ENCODE measurements at places on chromosomes 4 and X.

DNA sequence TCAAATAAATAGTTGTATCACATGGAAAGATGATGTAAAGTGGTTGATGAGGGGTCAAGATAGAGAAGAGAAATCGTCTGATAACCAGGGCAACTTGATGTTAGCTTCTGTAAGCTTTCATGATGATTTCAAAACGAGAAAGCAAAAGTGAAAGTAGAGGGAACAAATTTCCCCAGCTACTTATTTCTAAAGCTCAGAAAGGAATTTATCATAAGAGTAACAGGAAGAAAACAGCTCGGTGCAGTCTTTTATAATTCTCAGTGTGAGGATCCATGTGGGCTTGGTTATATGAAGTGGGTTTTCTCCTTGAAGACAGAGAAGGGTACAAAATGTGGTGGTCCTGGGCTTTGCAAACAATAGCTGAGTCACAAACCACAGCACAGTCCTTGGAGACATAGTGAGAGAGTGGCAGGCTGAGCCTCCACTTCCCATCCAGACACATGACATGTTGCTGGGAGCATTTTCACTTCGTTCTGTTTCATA, 32.1 kb upstream of the GLRA2 start:
- DNase-seq: no peak

DNA sequence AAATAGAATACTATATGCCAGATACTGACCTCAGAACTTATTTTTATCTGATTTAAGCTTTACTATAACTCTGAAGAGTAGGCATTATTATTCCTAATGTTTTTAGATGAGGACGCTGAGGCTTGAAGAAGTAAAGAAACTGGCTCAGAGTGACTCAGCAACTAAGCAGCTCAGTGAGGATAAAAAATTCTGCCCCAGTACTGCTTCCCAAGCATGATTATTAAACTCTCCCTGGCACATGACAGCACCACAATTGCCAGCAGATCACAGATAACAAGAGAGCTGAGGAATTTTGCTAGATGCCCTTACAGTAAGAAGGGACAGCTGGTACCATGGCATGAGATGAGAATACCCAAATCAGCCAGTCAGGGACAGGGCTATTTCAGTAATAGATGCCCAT, 219.4 kb downstream of the NKX6-1 start:
- DNase-seq: no peak

GRCh38 chrX:68644861-68645260, 2.6 kb upstream of the STARD8 start:
- DNase-seq: no peak

- DNase-seq: no peak
Observed at GRCh38 chr4:25818371-25818871, 44.4 kb downstream of the SEL1L3 start.

DNA sequence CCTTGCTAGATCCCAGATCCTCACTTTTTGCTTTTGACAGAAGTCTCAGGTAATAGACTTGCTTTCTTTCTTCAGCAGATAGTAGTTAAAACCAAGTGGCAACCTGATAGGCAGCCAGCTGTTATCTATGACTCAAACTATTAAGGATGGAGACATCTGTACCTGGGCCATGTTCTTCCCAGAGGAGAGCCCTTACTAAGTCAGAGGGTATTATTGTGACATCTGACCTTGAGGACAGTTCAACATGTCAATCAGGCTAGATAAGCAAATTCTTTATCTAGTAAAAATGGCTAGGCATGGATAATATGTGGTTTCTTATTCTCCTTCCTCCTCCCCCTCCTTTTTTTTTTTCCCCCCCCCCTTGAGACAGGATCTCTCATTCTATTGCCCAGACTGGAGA, 39.2 kb downstream of the TRIM2 start:
- DNase-seq: no peak

DNA sequence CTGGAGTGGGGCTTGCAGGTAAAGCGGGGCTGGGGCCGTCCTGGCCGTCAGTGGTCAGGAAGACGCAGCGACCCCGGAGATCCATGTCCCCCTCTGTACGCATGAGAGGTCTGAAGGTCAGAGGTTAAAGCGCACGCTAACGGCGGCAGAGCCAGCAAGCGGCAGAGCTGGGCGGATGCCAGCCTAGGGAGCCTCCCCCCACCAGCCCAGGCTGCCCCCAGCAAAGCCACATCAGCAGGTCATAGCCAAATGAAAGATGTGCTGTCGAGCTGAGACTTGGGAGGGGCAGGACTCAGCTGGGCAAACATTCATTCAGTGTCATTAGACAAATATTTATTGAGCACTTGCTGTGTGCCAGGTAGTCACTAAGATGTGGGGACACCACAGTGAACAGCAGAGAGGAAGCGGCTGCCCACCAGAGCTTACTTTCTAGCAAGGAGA, 593 bp upstream of the JAKMIP1 start:
- DNase-seq: no peak

GRCh38 chrX:136630881-136631280, 17.1 kb upstream of the CD40LG start:
- no peak for DNase-seq

DNA sequence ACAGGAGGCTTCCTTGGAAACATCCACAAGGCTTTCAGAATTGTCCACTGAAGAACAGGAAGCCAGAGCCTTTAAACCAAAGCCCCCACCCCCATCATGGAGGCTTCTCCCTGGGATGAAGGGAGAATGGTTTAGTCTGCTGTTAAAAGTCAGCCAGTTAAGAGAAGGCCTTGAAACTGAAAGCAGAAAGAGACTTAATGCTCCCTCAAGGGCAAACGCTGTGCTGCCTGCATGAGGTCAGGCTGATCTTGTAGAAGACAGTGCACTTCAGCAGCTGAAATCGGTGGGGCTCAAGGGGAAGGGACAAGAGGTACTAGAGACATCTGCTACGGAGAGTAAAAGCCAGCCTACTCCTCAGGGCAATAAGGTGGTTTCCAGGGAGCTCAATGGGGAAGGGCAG, 69.0 kb downstream of the HPRT1 start:
- DNase-seq: no peak

- DNase-seq: no peak
Observed at GRCh38 chr4:85482010-85482738, 7.2 kb downstream of the ARHGAP24 start.

DNA sequence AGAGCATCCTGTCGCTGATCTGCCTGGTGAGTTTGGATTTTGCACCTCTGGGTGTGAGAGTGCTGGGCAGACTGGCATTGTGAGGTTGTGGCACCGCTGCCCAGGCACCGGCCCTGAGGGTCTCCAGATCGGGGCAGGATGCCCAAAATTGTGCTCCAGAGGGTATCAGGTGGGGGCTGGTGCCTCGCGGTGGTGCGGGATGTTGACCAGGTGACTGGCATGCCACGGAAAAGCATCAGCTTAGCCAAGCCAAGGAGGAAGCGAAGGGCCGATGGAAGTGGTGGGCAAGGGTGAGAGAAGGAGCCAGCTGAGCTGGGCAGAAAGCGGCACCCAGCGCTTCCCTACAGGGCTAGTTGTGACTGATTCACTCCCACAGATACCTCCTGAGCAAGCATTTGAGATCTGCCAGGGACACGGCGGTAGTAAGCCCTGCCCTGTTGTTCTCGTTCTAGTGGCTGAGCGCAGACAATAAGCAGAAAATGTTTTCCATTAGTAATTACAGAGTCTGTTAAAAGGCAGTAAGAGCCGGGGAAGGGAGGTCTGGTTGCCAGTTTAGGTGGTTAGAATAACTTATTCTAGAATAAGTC, 809 bp downstream of the ZFP92 start:
- DNase-seq: no peak

GRCh38 chr4:13616597-13616996, 10.9 kb downstream of the BOD1L1 start:
- DNase-seq: no peak

All from activated CD4-positive, CD25-positive, alpha-beta regulatory T cell treated with anti-CD3 and anti-CD28 coated beads, Interleukin-2, amount 50 U/mL, for 16 hours (primary cell).